ENCODE measurements at places on chromosomes 7 and 10.

DNA sequence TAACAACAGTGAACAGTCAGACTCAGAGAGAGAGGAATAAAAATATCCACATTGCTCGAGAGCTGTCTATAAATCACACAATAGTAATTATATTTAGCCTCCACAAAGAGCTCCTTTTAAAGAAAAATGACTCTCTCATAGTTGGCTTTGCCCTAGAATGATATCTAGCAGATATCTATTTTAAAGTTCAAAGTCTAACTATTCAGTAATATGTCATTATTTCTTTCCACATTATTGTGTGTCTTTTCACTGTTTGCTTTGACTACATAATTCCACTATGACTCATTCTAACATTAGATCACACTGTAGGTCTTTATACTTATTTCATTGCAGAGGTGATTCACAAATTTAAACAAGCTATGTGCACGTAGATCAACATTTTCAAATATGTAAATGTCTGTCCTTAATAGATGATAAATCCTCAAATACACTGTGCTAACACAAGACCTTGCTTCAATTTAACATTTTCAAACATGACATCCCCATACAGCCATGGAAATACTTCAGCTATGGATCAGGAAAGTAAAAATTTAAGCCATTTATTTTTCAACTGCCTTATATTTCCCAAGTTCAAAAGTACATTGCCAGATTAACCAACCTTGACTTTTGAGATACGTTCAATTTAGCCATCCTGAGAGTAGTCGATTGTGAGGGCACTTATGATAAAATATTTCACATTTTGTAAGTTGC lies 99.9 kb upstream of the AKR1E2 start:
- peak; percentile 58 for DNase-seq

DNA sequence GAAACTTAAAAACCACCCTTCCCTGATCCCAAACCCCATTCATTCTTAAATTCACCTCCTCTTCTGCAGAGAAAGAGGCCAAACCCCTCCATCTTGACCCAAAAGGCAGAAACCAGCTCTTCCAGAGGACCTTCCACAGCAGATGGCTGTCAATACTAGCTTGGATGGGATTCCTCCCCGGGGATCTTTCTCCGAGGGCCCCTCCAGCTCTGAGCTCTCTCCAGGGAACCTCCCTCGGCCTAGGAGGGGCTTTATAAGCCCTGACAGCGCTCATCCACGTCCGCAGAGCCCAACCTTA lies 5.4 kb downstream of the TNRC18 start:
- DNase-seq = no peak

GRCh38 chr7:25988640-25989039 lies 163.4 kb upstream of the NFE2L3 start:
- DNase-seq = no peak

DNA sequence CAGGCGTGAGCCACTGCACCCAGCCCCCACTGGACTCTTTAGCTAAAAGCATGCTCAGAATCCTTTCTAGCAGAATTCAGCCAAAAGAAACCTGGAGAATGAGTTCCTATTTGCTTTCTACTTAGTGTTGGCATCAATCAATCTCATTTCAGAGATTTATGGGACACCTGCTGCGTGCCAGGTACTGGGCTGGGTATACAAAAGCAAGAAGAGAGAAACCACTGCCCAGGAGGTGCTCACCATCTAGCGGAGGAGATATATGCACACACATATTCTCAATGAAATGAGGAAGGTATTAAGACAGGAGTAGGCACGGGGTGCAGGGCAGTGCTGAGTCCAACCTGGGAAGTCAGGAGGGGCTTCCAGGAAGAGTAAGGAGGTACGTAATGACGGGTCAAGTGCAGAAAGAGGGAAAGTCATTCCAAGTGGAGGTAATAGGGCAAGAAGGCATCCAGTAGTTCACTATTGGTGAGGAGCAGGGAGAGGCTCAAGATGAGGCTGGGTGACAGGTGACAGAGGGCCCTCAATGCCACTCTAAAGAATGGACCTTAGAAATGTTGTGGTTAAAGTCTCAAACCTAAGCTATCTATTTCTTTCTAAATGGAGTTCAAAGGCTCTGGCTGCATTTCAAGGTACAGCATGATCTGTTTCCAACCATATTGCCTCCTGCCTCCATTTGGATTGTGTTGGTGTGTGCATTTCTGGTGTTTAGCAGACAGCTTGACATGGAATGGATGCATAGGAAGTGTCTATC lies 22.1 kb downstream of the ABLIM1 start:
- DNase-seq = no peak

GRCh38 chr10:113182154-113182553 lies 232.1 kb downstream of the TCF7L2 start:
- DNase-seq = no peak

GRCh38 chr7:101677391-101677790 lies 48.3 kb upstream of the MYL10 start:
- no peak for DNase-seq

DNA sequence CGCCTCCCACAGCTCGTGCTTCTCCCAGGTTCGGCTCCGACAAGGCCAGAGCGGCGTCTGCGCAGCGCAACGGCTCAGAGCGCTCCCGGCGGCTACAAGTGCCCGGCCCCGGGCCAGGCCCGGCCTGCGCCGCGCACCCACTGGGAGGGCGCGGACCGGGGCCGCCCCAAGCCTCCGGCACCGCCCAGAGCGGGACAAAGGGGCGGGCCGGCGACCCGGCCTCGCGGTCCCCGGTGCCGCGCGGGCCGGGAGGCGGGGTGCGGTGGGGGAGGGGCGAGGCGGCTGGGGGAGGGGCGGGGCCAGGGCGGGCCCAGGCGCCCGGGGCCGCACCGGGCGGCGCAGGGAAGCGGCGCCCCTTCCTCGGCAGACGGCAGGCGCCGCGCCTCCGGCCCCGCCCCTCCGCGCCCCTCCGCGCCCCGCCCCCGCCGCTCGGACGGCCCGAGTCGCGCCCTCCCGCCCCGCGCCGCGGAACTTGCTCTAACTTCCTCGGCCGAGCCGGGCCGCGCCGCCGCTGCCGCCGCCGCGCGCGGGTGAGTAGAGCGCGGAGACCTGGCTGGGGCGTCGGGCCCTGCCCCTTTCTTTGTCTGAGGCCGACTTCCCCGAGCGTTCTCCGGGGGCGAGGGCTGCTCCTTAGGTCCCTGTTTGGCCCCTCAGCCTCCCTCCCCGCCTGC lies at the start of gene TSPAN14:
Gene TSPAN14, plus strand, starts transcription at position 469 of the 671 bp plus-strand sequence. CDS start 34,924 bp downstream, outside the sequence.
- peak; percentile 45 for DNase-seq

DNA sequence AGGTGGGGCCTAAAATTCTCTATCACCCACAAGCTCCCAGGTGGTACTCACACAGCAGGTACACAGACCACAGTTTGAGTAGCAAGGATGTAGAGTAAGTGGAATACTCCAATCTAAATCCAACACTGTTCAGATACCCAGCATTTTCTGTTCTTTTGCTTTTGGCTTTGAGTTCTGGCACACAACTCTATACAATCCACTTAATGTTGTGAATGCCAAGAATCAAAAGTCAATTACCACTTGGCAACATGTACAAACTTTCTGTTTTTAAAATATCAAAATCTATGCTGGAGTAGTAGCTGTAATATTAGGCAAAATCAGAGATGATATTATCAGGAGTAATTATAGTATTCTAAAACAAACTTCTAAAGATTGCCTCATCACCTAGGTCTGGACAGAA lies 133.4 kb upstream of the LRRTM3 start:
- no peak for DNase-seq

DNA sequence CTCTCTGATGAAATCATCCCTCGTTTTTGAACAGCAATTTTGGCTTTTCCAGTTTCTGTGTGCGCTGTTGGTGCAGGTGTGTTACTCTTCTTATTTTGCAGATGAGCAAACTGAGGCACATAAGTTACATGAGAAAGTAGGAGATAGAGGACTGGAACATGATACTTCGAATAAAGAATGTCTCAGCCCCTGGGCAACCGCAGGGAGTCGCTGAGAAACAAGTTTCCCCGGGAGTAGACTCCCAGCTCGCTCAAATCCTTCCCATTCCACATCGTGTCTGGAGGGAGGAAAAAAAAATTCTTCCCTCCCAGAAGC lies 18.0 kb downstream of the MXI1 start:
- no peak for DNase-seq

DNA sequence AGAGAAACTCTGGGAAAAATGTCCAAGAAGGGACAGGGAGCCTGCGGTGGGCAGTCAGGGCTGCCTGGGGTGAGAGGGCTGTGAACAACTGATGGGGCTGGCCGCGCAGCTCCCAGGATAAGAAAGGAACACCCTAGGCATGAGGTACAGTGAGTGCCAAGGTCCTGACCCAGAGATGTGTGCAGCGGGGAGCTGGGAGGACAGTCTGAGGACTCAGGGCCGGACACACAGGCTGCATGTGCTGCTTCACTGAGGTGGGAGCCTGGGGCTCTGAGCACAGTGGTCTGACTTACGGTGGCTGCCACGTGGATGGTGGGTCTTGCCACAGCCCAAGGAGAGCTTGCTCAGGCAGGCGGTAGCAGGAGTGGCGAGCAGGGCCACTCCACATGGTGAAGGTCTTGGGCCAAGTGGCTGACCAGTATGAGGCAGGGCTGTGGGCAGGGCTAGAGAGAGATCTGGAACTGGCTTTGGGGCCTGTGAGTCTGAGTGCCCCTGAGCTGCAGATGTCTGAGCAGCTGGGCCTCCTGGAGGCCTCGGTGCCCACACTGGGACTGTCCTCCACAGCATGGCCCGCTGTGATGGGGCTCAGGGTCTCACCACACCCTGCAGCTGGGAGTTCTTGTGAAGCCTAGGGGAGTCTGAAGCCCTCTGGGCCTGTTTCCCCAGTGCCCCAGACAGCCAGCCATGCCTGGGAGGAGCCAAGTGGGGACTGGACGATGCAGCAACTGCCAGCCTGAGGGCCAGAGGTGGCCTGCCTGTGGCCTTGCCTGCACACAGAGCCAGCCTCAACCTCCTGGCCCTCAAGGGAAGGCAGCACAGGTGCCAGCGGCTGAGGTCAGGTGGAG lies 60.3 kb downstream of the RASGEF1A start:
- DNase-seq = no peak

- no peak for DNase-seq
Measured at GRCh38 chr10:35643151-35644049, 1.3 kb upstream of the FZD8 start.

GRCh38 chr7:105285118-105285874 lies 103.4 kb downstream of the SRPK2 start:
- DNase-seq = no peak

DNA sequence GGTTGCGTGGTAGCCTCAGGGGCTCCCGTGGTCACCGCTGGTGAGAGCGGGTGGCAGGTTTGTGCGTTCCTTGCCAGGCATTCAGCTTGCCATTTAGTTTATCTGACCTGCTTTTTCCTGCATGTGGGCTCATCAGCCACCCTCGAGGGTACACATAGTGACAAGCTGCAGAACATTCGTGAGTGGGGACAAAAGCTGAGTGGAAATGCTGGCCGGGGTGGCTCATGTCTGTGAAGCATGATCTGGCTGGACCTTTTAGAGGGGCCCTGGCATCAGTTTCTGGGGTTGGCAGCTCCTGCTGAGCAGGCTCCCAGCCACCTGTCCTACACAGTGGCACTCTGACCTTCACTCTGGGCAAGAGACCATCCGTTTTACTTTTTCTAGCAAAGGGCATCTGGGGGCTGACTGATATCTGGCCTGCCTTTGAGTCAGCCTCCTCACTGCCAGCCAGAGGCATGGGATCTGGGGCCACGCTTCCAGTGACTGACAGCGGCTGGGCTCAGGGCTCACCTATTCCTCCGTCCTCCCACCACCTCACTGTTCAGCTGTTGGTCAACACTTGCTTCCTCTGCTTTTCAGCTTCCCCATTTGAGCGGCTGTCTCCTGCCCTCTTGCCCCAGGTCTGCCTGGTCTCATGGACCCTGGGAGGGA lies 75.0 kb downstream of the LANCL2 start:
- DNase-seq = no peak

GRCh38 chr7:18706670-18707069 lies 211.1 kb downstream of the HDAC9 start:
- DNase-seq = no peak

DNA sequence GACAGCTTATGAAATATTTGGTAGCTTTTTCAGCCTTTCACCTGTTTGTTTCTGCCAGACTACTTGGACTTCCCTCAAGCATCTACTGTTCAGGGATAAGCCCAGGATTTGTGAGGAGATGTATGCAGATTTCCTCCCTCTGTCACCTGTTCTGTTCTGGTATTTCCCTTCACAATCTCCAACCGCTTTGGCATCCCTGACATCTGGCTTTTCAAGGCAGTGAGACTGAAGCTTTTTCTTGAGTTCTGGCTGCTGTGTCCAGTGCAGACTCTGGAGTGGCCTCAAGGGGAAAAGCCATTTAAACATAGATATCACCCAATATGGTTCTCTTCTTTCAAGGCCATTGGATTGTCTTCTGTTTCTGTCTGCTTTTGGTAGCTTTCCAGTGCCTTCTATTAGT lies 369.7 kb downstream of the LRMDA start:
- no peak for DNase-seq

DNA sequence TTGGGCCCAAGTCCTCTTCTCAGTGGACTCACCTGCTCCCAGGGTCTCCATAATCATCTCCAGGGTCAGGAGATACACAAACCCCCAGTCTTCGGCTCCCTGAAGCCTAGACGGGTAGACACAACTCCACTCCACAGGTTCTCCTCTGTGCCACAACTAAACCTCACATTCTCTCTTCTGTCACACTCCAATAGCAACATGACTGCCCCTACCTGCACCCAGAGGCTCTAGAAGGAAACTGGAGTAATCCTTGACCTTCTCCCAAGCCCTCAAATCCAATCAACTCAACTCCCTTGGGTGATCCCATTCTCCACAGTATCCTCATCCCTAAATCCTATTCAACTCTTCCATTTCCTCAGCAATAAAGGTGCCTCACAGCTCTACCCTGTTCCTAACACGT lies 16.2 kb downstream of the HNRNPF start:
- no peak for DNase-seq

- DNase-seq = no peak
Measured at GRCh38 chr7:41628901-41629300, 74.0 kb downstream of the INHBA start.

GRCh38 chr7:93515144-93515543 lies 59.4 kb downstream of the CALCR start:
- no peak for DNase-seq

DNA sequence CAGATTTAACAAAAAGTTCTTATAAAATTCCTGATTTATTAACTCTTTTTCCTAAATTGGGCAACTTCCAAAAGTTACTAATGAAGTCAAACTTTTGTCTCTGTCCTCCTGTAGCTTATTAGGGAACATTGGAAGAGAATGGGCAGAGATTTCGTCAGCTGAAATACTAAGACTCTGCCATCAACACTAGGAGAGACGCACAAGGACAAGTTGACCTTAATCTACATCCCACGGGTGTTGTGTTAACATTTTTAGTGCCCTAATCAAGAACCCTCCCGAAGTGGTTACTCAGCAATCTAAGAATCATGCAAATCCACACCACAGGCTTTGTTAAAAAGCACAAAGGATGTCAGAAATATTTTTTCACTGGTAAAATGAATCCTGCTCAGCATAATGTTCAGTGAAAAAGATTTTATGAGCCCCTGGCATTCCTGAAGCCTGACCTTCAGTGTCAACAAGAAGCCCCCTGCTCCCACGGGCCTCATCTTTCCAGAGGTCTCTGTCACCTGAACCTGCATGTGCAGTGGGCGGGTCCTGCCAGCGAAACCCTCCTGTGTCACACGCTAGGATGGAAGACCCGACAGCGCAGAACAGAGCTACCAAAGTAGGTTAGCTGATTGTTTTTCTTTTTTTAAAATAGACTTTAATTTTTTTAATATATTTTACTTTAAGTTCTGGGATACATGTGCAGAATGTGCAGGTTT lies 70.6 kb upstream of the AKR1E2 start:
- DNase-seq = no peak

Measured in fibroblast of skin of left biceps (primary cell).